ENCODE measurements at places on chromosomes 3 and 15. TPM values are rescaled to one million over a fixed set of nuclear protein-coding genes. Genes with fewer than 3 reads are reported as not detected.

TEX55 gene
- not detected for polyA plus RNA-seq

DLEC1 gene
- polyA plus RNA-seq: 0.25 TPM

MRPL46 gene
- polyA plus RNA-seq: 41.0 TPM

PFKFB4 gene
- 32.4 TPM for polyA plus RNA-seq

KY gene
- polyA plus RNA-seq: 1.7 TPM

IQGAP1 gene
- 16.6 TPM for polyA plus RNA-seq

RLBP1 gene
- 0.16 TPM for polyA plus RNA-seq

RTP3 gene
- polyA plus RNA-seq: not detected

SMAD6 gene
- polyA plus RNA-seq: 0.16 TPM

VPS8 gene
- polyA plus RNA-seq: 146 TPM

RHCG gene
- 0.32 TPM for polyA plus RNA-seq

INO80 gene
- polyA plus RNA-seq: 8.4 TPM

COL6A6 gene
- polyA plus RNA-seq: not detected

PLSCR4 gene
- not detected for polyA plus RNA-seq

ZNF592 gene
- 3.9 TPM for polyA plus RNA-seq

ITPKA gene
- 1.1 TPM for polyA plus RNA-seq

TTLL13 gene
- polyA plus RNA-seq: 0.33 TPM

GRIP2 gene
- 8.6 TPM for polyA plus RNA-seq

IQCF5 gene
- polyA plus RNA-seq: not detected

NMNAT3 gene
- polyA plus RNA-seq: 4.6 TPM

IL17RD gene
- 14.8 TPM for polyA plus RNA-seq

CIB1 gene
- polyA plus RNA-seq: 9.4 TPM

CMTM8 gene
- polyA plus RNA-seq: not detected

SENP8 gene
- polyA plus RNA-seq: 3.2 TPM

KNL1 gene
- polyA plus RNA-seq: 0.38 TPM

DGKG gene
- polyA plus RNA-seq: not detected

SPRED1 gene
- 9.4 TPM for polyA plus RNA-seq

DUOXA2 gene
- not detected for polyA plus RNA-seq

CCDC54 gene
- not detected for polyA plus RNA-seq

CGNL1 gene
- not detected for polyA plus RNA-seq

GOLIM4 gene
- polyA plus RNA-seq: 3.2 TPM

IGSF10 gene
- polyA plus RNA-seq: not detected

CHRFAM7A gene
- polyA plus RNA-seq: 0.42 TPM

GOLGA6D gene
- polyA plus RNA-seq: not detected

SNTN gene
- not detected for polyA plus RNA-seq

TLR9 gene
- polyA plus RNA-seq: not detected

Measured in neural cell (in vitro differentiated cells).